CD4-positive, alpha-beta T cell treated with Interleukin-2 at 100 ng/mL for 4 hours (primary cell): ENCODE measurements at places on chromosomes 13 and 19.

DNA sequence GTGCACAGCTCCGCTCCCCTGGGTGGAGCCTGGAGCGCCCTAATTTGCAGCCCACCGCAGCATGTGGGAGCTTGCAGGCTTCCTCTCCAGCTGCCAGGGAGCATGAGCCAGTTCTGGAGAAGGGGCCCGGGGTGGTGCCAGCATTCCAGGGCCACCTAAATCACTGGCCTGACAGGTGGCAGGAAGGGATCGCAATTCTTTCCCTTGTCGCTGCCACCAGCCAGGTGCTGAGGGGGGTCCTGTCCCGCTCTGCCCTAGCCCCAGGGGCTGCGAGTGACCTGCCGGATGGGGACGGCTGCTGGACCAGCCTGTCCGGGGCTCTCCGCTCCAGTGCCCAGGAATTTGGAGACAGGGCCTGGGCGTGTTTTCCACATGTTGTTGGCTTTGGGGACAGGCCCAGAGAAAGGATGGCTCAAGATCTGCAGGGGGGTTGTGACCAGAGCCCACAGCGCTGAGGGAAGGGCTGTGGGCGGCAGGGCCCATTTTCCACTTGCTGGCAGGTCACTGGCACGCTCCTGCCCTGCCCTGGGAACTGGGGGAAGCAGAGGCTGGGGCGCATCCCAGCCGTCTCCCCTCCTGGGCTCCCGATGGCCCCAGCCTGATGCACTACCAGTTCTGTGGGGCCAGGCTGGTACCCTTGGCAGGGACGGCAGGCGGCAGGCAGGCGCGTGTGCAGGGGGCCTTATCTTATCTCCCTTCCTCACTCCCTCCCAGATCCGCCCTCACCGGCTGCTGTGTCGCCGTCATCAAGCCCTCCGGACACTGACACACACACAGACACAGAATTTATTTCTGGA, 9.5 kb downstream of the NDUFA11 start:
- no peak for DNase-seq

- DNase-seq: no peak
Measured at GRCh38 chr13:22169473-22169872, 498.6 kb downstream of the FGF9 start.

DNA sequence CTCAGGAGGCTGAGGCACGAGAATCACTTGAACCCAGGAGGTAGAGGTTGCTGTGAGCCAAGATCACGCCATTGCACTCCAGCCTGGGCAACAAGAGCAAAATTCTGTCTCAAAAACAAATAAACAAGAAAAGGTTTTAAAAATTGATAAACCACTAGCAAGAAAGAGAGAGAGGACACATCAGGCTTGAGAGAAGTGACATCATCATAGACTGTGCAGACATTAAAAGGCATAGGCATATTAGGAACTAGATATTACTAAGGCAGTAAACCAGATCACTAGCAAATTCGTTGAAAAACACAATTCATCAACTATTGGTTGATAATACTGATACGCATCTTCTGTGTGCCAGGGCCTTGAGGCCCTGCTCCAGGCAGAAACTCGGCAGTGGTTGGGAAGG, 7.7 kb downstream of the A1BG start:
- no peak for DNase-seq

GRCh38 chr19:13339869-13340268, 166.4 kb downstream of the CACNA1A start:
- no peak for DNase-seq

- peak; percentile 46 for DNase-seq
Measured at GRCh38 chr19:14081797-14082674, 3.5 kb downstream of the C19orf67 start.

DNA sequence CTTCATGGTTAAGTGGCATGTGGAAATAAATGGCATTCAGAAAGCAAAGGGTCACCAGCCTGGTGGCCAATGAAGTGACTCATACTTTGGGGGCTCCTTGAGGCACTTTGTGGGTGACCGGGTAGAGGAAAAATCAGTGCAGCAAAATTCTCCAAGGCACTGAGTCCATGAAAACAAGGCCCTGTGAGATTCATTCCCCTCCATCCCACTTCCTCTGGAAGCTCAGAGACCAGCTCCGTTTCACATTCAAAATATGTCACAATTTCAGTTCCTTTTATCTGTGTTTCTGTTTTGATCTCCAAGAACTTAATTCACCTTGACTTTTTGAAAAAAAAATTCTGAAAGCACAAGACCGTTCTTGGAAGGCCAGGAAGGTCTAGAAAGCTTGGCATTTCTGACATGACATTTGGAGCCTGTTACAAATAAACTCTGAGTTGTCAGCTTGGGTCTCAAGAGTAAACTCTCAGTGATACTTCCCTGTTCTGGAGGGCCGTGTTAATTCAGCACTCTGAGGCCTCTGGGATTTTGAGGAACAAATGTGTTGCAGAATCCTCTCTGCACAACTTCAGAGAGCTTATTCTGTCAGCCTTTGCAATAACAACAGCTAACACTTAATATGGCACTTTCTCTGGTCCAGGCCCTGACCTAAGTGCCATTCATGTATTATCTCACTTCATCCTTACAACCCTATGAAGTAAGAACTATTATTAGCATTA, 6.8 kb downstream of the CYSLTR2 start:
- DNase-seq: no peak

- peak; percentile 63 for DNase-seq
Measured at GRCh38 chr13:48975101-48975855, 434 bp upstream of the FNDC3A start.

GRCh38 chr13:34156841-34157365, 339.0 kb downstream of the RFC3 start:
- DNase-seq: peak; percentile 13

GRCh38 chr13:100563779-100564178, 24.8 kb downstream of the GGACT start:
- no peak for DNase-seq

DNA sequence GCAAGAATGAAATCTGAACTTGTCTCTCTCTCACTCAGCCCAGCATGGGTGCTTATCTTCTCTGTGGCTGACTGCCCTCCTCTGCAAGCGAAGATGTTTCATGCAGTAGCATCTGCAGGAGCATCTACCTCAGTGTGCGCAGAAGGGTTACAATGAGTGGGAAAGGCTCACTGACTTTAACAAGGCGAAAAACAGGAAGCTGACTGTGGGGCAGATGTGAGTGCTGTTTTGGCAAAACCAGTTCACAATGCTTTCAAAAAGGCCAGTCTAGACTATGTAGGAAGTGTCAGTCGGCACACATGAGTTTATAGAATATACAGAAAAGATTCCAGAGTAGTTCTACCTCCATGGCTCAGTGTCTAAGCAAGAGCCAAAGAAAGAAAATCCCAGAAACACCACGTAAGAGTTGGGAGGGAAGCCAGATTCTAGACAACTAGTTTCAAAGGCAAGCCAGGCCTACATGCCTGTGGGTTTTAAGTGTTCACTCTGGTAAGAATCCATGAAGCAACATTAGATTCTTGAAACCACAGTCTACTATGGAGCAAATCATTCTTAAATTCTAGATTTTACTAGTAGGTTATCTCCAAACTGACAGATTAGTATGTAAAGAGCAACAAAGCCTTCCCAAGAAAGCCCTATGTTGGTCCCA, 124.5 kb downstream of the ABCC4 start:
- no peak for DNase-seq

GRCh38 chr13:29749401-29750182, 100.8 kb downstream of the UBL3 start:
- no peak for DNase-seq

DNA sequence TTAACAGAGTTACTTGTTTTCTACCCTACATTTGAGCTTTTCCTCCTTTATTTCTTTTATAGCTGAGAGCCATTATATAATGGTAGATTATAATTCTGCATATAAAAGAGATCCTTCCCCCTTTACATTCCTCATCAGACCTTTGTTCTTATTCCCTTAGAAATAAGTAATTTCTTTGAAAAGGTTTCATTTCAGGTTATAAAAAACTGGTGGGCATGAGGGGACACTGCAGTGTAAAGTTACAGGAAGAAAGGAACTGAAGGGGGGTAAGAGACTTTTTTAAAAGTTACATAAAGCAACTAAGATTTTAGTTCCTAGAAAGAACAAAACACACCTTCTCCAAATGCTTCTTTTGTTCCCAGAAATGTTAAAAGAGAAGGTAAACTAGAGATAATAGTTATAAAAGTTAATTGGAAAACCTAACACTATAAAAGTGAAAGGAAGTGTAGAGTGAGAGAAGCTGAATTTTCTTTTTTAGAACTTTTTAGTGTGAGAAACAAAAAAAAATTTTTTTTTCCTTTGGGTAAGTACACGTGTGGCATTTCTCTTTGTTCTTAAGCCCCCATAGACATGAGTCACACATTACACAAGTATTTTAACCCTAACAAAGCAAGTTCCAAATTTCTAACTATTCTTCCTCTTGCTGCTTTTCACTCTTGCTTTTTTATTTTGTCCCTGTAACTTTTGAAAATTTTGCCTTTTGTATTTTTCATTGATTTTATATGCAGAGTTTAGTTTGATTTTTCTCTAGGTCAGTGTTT, 106.4 kb upstream of the MLNR start:
- no peak for DNase-seq

- peak; percentile 55 for DNase-seq
Measured at GRCh38 chr13:99087954-99088491, 110.2 kb upstream of the DOCK9 start.

- DNase-seq: no peak
Measured at GRCh38 chr13:83048419-83048818, 833.9 kb downstream of the SLITRK1 start.

GRCh38 chr13:59906413-59907049, 257.2 kb downstream of the DIAPH3 start:
- peak; percentile 6 for DNase-seq

DNA sequence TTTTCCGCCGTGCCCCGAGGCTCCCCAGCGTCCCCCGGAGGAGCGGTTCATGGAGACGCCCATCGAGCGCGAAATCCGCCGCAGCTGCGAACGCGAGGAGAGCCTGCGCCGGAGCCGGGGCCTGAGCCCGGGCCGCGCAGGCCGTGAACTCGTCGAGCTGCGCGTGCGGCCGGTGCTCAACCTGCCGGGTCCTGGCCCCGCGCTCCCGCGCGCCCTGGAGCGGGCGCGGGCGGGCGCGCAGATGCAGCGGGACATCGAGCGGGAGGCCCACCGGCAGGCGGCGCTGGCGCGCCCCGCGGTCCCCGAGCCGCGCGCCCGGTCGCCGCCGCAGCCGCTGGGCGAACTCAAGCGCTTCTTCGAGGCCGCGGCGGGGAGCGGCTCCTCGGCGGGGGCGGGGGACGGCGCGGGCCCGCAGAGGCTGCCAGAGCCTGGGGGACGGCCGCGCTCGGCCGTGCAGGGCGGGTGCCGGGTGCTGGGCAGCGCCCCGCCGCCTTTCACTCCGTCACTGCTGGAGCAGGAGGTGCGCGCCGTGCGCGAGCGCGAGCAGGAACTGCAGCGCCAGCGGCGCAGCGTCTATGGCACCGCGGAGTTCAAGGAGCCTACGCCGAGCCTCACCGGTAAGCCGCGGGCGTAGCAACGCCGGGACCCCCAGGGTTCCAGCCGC, 807 bp downstream of the MISP3 start:
- peak; percentile 73 for DNase-seq

DNA sequence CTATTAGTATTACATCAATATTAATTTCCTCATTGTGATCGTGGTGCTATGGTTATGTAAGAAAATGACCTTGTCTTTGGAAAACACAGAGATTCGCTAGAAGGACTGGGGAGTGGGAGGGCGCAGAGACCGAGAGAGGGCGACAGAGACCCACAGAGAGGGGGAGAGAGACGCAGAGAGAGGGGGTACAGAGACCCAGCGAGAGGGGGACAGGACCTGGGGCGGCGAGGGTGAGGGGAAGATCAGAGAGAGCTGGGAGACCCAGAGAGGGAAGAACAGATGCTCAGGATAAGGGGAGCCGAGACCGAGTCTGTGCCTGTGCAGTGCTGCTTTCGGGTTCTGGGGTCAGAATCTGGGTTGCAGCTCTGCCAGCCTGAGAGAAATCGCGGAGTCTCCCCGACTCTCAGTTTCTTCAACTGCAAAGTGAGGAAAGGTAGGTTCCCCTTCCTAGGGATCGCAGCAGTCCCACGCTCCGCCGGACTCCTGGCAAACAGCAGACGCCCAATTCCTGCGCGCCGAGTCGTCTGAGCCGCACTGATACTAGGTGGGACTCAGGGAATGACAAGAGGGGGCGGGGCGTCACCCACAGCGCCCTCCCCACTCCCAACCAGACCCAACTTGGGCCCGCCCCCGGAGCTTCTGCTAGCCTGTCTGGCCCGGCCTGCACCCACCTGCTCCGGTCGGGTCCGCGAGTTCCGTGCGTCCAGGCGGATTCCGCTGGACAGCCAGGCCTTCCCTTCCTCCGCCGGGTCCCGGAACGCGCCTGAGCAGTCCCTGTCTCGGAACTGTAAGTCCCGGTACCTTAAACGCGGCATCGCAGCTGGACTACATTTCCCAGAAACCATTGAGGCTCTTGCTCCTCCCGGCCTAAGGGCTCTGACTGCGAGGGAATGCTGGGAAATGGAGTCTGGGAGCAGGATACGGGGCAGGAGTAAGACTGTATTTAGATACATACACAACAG, 15.3 kb downstream of the IZUMO2 start:
- DNase-seq: peak; percentile 69

GRCh38 chr19:15173746-15174404, 26.9 kb downstream of the NOTCH3 start:
- no peak for DNase-seq

GRCh38 chr19:50312967-50313811, 16.0 kb downstream of the KCNC3 start:
- DNase-seq: no peak

GRCh38 chr13:21632196-21632595, 28.2 kb upstream of the MICU2 start:
- DNase-seq: no peak

- DNase-seq: no peak
Measured at GRCh38 chr19:11551603-11552235, 7.3 kb downstream of the ELOF1 start.

DNA sequence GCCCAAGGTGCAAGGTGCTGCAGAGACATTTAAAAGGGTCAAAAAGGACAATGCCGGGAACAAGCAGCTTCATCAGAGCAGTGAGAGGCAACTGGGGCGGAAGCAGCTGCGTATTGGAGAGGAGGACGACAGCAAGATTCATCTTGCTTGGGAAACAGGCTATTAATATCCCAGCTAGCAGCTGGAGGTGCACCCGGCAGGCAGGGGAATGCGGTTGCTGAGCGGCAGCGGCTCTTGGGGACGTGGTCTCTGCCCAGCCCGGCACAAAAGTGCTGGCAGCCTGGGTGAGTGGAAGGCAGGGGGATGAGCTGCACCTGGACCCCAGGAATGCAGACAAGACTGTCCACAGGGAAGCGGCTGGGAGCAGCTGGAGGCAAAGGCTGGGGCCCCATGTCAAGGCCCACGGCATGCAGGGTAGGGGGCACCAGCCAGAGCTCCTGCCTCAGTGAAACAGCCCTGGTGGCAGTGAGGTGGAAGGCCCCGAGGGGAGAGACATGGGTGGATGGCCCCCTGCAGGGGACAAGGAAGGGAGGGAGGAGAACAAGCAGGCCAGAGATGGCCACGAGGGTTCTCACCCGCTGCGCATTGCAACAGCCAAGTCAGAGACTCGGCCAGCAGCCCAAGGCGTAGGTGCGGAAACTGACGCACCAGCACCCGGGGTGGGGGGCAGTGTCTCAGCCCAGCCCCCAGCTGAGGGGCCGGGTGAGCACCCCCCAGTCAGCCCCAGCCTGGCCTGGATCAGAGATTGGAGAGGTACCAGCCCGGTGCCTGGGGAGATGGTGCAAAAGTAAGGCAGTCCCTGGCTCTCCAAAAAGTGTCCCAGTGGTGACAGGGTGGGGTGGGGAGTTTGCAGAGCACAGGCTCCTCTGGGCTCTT, 34.4 kb downstream of the PEPD start:
- DNase-seq: no peak

GRCh38 chr13:34467450-34468083, 474.5 kb upstream of the NBEA start:
- no peak for DNase-seq
